NB4 (cell line): ENCODE measurements at places on chromosomes 1 and 21.

DNA sequence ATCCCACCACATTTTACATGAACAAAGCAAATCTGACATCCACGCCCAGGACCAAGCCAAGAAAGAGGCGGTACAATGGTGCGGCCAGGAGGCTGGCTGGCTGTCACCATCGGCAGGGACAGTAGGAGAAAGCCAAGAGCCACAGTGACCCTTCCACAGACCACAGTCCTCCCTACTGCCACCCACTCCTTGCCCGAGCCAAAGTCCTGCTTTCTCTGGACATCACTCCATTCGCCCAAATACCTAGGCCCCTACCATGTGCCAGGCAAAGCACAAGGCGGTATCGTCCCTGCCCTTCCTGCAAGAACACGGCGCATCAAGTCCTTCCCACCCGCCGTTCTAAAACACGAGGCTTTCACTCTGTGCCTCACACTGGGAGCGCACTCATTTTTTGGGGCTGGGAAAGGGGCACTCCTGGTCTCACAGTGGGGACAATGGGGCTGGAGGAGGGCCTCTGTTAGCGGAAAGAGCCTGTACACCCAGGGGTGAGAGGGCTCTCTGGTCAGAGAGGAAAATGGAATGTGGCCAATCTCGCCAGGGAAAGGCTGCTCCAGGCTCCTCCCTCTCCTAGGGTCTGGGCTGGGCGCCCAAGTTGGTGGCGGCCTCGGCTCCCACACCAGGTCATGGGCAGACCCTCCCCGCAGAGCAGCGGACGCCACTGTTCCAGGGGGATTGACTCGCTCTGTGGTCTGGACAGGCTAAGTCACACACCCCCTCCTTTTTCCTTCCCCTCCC is 26.5 kb downstream of the SSBP3 start:
- no peak for DNase-seq

GRCh38 chr1:62588000-62588399 is 9.3 kb upstream of the ANGPTL3 start:
- DNase-seq: no peak

GRCh38 chr21:14977814-14978213 is 87.0 kb downstream of the NRIP1 start:
- DNase-seq: no peak

DNA sequence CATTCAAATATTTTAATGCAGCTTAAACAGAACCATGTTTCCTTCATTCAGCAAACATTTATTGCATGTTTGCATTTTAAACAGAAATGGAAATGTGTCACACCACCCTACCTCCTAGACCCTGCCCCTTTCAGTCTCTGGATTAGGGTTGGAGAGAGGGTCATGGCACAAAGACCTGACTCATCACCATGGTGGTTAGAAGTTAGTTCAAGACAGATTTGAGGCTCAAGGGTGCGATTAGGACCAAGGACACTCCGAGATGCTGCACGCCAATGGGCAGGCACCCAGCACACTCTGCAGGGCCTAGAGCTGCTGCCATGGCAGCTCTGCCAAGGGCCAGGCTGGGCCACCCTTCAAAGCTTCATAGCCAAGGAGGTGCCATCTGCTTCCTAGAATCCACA is 86.9 kb downstream of the NAV1 start:
- DNase-seq: no peak

DNA sequence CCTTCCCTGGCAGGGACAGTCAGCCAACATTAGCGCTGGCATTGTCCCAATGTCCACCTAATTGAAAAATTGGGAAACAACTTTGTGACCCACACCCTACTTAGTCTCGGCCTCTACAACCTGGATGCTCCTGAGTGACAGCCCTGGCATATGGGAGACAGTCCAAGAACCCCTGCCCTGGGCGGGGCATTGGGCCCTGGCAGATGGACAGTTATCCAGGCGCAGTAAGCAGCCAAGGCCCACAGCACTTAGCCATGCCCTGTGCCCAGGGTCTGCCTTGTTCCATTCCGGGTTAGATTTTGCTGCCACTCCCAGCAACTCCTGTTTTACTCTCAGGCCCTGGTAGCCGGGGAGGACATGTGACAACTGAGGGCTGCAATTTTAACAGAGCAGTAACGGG is 50.3 kb downstream of the NFASC start:
- DNase-seq: no peak

DNA sequence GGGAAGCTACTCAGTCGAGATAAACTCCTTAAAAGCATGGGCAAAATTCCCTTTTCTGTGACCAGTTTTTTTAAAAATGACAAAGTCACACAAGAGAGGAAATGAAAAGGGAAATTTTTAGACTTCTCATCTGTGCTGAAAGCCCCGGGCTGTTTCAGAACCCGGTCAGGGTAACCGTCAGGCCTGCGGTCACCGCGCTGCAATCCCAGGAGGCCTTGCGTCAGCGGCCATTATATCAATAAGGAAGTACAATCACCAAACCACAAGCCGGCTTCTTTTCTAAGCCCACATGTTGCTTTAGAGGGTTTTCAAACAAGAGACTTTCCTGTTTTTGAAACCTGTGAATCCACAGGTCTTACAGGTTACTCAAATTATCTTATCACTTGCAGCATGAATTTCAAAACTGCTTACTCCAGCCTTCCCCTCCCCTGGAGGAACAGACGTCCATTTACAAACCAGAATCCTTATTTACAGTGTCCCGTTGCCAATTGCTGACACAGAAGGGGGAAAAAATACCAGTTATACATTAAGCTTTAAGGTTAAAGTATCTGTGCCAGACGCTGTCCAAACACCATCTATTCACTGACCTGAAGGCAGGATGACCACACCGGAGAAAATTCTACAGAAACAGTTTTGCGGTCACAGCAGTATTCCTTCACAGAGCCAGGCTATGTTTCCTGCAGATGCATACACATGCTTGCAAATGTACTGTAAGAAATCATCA is 165.3 kb downstream of the TOMM20 start:
- DNase-seq: peak; percentile 98

GRCh38 chr1:30302858-30303257 is 420.5 kb downstream of the MATN1 start:
- no peak for DNase-seq

DNA sequence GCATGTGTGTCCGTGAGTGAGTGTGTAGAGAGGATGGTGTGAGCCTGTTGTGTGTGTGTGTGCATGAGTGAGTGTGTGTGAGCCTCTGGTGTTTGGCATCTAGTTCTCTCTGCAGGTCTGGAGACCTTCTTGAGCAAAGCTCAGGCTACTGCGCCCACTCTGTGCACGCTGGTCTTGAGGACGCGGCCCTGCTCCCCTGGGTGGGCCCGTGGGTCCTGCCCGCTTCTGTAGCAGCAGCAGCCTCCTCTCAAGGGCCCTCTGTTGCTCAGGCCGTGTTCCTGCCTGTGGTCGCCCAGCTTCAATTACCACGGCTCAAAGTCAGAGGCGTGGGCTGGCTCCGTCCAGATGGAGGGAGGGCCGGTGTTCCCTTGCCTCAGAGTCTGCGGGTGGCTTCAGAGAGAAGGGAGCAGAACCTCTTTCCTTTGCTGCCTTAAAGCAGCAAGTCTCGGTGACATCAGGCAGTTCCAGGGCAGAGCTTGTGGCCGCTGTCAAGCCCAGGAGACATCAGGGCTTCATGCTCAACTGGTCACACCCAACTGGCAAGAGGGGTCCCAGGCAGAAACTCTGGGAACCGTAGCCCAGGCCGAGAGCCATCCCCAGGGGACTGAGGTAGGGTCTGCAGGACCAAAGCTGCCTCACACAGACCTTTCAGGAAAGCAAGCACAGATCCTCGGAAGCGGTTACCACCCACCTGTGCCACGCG is 270.6 kb upstream of the VAMP3 start:
- no peak for DNase-seq

DNA sequence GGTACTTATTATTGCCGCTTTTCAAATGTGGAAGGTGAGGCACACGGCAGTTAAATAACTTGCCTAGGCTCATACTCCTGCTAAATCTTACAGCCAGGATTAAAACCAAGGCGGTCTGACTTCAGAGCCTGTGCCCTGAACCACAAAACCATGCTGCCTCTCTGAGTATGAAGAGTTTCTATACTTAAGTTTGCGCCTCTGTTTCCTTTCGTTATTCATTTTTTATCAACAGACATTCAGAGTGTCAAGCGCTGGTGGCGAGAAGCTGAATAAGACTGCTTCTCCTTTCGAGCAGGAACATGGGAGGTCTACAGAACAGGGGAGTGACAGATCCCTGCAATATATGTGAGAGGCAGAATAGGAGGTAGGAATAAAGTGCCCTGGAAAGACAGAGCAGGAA is 96.0 kb upstream of the DUSP10 start:
- no peak for DNase-seq

DNA sequence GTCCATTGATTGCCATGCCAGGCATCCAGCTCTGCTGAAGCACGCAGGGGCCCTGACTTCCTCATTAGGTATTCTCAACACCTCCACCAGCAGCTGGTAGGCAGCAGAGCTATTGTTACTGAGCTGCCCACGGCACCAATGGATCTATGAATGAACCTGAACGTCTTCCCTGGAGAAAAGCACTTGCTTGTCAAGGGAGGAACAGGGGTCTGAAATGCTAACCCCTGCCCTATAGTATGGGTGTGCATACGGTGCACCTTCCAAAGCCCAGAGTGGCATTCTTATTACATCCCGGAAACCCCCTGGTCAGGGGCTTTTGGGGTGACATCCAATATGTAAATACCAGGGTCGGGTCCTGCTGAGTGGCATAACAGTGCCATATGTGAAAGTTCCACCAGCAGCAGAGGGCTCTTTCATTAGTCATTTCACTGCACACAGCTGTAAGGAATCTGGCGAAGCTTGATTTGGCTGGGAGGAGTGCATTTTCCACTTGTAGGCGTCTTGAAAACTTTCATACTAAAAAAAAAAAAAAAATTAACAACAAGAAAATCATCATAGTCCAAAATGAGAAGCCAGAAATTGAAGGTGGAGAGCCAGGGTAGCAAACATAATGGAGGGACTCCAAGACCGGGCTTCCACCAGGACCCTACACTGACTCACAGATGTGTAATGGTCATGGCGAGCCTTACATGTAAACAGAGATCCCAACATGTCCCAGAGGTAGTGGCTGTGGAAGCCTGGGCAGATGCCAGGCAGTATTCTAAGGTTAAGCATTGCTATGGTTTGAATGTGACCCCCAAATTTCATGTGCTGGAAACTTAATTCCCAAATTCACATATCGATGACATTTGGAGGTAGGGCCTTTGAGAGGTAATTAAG is 58.8 kb upstream of the PRDX6 start:
- DNase-seq: no peak

DNA sequence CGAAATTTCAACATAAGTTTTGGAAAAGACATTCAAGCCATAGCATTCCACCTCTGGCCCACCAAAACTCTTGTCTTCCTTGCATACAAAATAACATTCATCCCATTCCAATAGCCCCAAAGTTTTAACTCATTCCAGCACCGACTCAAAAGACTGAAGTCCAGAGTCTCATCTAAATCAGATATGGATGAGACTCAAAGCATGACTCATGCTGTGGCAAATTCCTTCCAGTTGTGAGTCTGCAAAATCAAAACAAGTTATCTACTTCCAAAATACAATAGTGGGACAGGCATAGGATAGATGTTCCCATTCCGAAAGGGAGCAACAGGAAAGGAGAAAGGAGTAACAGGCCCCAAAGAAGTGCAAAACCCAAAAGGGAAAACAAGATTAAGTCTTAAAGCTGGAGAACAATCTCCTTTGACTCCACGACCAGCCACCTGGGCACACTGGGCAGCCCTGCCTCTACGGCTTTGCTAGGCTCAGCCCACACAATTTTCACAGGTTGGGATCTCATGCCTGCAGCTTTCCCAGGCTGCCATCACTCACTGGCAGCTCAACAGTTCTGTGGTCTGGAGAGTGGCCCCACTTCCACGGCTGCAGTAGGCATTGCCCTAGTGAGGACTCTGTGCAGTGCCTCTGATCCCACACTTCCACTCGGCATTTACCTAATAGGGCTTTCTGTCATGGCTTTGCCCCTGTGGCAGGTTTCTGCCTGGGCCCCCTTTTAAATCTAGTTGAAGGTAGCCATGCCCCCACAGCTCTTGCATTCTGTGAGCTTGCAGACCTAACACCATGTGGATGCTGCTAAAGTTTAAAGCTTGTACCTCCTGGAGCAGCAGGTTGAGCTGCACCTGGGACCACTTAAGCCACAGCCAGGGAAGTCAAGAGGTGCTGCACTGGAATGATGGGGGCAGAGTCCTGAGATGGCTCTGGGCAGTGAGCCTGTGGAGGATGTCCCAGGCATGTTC is 51.0 kb downstream of the RUNX3 start:
- no peak for DNase-seq

- DNase-seq: no peak
Observed at GRCh38 chr1:42168763-42169162, 4.2 kb upstream of the GUCA2A start.

DNA sequence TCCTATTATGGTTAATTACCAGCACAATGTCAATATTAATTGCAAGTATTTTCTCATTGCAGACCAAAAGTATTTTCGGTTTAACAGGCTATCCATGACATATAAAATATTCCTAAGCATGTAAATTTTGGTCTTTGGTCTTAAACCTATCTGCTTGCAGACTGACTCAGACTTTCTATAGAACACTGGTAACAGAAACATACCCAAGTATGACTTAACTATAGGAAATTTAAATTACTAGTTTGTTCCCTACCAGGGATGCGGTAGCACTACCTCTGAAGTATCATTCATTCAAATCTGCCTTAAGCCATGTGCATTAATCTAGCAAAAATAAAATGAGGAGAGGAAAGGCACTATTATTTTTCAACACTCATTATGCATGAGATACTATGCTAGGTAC is 2.9 kb downstream of the TAF1A start:
- no peak for DNase-seq

DNA sequence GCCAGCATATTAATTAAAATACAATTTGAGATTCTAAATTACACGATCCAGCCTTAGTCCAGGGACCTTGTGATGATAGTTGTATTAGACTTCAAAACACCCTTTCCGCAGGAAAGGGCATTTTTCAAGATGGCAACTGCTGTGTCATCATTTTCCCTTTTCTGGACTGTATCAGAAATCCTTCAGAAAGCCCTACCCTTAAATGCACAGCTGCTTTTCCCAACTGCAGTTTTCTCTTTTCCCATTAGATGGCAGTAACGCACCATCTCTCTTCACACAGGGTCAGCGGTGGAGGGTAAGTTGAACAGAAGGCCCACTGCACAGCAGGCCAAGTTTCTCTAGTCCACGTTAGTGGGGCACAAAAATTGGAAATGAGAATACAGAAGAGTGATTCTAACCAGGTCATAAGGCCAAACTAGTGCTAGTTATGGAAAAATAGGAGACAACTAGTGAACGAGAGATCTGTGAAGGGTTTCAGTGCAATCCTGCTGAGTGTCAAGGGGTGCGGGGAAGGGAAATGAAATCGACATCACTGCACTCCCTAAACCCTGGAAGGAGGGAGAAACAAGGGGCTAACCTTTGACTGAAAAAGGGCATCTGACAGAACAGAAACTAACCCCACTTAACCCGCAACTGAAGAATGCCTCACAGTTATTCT is 22.1 kb upstream of the TDRD10 start:
- DNase-seq: peak; percentile 84

DNA sequence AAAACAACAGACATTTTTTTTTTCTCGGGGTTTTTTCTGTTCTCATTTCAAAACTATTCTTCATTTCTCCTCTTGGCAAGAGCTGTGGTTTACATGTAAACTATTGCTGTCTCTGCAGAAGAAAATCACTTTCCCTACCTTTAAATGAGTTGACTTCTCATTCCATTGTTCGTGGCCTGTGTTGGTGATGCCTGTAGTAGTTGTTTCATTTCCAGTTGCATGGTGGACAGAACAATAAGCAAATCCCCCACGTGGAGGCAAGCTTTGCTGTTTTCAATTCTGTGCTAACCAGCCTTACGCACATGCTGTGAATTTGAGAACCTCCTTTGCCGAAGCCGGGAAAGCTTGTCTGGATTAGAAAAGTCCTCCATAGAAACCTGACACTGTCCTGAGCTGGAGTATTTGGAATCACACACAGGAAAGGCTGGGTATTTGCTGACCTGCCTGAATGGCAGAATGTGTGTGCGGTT is 26.2 kb upstream of the MAP3K7CL start:
- no peak for DNase-seq
